ENCODE measurements at places on chromosomes 7 and 10. TPM values are rescaled to one million over a fixed set of nuclear protein-coding genes. Genes with fewer than 3 reads are reported as not detected.

PDE1C gene
- total RNA-seq = 15.5 TPM

EN2 gene
- not detected for total RNA-seq

LEP gene
- not detected for total RNA-seq

DNA sequence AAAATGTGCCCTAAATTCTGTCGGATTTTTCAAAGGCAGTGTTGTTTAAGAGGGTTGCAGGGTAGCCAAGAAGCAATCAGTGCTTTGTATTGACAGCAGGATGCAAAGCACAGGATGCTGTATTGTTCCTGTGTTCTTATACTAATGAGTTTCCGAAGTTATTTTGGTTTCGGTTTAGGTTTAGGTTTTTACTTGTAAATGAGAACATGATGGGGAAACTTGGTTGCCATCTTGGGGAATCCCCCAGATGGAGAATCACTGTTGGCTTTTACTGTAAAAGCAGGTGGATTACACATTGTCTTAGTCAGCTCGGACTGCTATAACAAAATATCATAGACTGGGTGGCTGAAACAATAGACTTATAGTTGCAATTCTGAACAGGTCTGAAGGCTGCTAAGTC is 72.1 kb downstream of the INHBA start:
- no peaks in the 10 kb centered on the region for H3K4me1 ChIP-seq
- H3K27me3 ChIP-seq = no peaks in the 10 kb centered on the region
- H3K36me3 ChIP-seq = no peaks in the 10 kb centered on the region

GRCh38 chr10:35780970-35781642 is 139.0 kb upstream of the FZD8 start:
- no peaks in the 10 kb centered on the region for H3K36me3 ChIP-seq
- no peak overlapping the region for H3K4me3 ChIP-seq
- no peak overlapping the region for H3K27ac ChIP-seq
- H3K4me1 ChIP-seq = no peaks in the 10 kb centered on the region

DNA sequence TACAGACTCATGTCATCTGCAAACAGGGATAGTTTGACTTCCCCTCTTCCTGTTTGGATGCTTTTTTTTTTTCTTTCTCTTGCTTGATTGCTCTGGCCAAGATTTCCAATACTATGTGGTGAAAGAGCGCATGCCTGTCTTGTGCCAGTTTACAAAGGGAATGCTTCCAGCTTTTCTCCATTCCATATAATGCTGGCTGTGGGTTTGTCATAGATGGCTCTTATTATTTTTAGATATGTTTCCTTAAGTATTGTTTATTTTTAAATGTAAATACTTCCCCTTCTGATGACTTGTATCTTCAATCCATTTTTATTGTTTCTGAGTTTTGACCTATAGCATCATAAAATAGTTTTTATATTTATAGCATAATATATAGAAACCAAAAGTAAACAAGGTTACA is 17.9 kb downstream of the FAM237B start:
- no peaks in the 10 kb centered on the region for H3K4me1 ChIP-seq
- no peak for DNase-seq
- no peak overlapping the region for H3K27ac ChIP-seq
- no peak overlapping the region for H3K4me3 ChIP-seq
- H3K27me3 ChIP-seq = no peaks in the 10 kb centered on the region
- H3K36me3 ChIP-seq = no peaks in the 10 kb centered on the region

DNA sequence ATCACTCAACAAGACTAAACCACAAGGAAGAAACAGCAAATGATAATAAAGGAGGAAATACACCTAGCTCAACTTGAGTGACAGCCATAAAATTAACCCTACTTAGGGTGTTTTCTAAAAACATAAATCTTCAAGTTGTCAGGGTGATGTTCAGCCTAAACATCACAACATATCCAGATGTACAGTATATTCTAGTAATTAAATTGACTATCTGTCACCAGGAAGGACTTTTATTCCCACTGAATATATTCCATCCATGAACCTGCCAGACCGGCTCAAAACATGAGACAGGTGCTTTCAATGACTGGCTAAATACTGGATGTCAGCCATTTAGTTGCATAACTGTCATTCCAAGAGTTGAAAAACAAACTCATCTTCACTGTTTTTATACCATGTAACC is 298.1 kb upstream of the NEBL start:
- no peak overlapping the region for H3K27ac ChIP-seq
- no peak for DNase-seq
- H3K4me1 ChIP-seq = peaks cover 12% of the 10 kb centered on the region
- H3K27me3 ChIP-seq = no peaks in the 10 kb centered on the region
- H3K4me3 ChIP-seq = no peak overlapping the region

- H3K36me3 ChIP-seq = no peaks in the 10 kb centered on the region
- H3K27ac ChIP-seq = no peak overlapping the region
- no peaks in the 10 kb centered on the region for H3K4me1 ChIP-seq
- DNase-seq = no peak
- no peak overlapping the region for H3K4me3 ChIP-seq
Measured at GRCh38 chr10:66748217-66748616, 177.6 kb upstream of the LRRTM3 start.

- H3K27ac ChIP-seq = no peak overlapping the region
- no peaks in the 10 kb centered on the region for H3K27me3 ChIP-seq
- no peak overlapping the region for H3K4me3 ChIP-seq
- H3K4me1 ChIP-seq = peaks cover 17% of the 10 kb centered on the region
Measured at GRCh38 chr7:111264111-111264868, 173.4 kb downstream of the LRRN3 start.

GRCh38 chr7:30846378-30846777 is 65.3 kb upstream of the AQP1 start:
- H3K4me1 ChIP-seq = peaks cover 72% of the 10 kb centered on the region
- H3K36me3 ChIP-seq = peaks cover under 1% of the 10 kb centered on the region
- H3K27ac ChIP-seq = peak overlapping the region; percentile 76
- H3K4me3 ChIP-seq = no peak overlapping the region

DNA sequence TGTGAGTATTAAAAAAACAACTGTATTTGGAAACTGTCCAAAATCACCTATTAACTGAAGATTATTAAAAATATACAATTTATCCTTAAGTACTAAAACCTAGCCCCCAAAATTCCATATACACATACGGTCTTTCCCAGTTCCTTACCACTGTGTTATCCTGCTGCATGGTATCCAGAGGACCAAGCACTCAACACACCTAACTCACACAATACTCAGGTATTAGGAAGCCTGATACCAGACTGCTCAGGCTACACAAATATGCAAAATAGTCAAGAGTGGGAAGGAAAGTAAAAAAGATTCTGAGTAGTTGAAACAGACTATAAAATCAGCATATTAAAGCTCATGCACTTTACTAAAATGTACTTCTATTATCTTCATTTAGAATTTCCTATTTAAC is 67.2 kb downstream of the EPC1 start:
- H3K27ac ChIP-seq = no peak overlapping the region
- H3K36me3 ChIP-seq = peaks cover 78% of the 10 kb centered on the region
- no peaks in the 10 kb centered on the region for H3K4me1 ChIP-seq
